Stimulated activated CD8-positive, alpha-beta memory T cell treated with anti-CD3 and anti-CD28 coated beads, Interleukin-2, amount 100 ng/mL, for 48 hours (primary cell): ENCODE measurements at places on chromosomes 11 and 22.

- DNase-seq, result no peak
Measured at GRCh38 chr11:26632691-26633159, 60.7 kb upstream of the MUC15 start.

GRCh38 chr22:48742556-48743343, 1084.9 kb downstream of the BRD1 start:
- DNase-seq, result no peak

DNA sequence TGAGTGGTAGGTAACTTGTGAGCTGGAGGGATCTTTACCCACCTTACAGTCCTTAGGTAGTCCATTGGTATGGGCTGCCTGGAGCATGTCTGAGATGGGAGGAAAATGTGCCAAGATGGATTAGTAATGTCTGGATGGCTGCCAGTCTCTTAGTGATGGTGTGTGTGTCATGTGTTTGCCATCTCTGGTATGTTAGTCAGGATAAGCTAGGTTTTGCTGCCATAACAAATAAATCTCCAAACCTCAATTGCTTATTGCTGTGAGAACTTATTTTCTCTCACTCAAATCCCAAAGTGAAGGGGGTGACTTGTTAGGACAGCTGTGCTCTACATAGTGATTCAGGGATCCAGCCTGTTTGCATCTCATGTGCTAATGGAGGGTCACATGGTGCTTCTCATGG, 40.9 kb upstream of the MYEOV start:
- no peak for DNase-seq

GRCh38 chr11:44893846-44894617, 56.7 kb downstream of the TP53I11 start:
- DNase-seq, result peak; percentile 51

DNA sequence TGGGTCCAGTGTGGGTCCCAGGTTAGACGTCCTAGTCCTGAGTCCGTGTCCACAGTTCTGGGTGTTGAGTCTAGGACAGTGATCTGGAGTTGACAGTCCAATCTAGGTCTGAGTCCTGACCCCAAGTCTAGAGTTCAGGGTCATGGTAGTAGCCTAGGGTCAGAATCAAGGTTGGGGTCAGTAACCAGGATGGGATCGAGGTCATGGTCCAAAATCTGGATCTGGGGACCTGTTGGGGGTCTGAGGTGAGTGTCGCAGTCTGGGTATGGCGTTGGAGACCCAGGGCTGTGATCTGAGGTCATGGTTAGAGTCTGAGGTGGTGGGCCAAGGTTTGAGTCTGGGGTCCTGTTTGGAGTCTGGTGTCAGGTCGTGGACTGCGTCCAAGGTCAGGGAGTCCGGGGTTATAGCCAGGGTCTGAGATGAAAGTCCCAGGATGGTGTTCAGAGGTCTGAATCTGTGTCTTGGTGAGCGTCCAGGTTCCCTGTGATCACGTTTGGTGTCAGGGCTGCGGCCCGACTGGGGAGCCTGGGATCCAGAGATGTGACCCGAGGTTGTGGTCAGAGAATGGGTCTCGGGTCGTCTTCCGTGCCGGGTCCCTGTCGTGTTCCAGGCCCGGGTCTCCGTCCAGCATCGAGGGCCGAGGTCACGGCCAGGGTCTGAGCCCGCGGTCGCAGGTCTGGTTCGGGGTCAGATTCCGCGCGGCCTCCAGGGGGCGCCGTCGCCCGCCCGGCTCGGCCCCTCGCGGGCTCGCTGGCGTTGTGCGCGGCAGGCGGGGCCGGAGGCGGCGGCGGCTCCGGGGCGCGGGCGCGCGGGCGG, 432 bp upstream of the GRK2 start:
- DNase-seq, result peak; percentile 76

DNA sequence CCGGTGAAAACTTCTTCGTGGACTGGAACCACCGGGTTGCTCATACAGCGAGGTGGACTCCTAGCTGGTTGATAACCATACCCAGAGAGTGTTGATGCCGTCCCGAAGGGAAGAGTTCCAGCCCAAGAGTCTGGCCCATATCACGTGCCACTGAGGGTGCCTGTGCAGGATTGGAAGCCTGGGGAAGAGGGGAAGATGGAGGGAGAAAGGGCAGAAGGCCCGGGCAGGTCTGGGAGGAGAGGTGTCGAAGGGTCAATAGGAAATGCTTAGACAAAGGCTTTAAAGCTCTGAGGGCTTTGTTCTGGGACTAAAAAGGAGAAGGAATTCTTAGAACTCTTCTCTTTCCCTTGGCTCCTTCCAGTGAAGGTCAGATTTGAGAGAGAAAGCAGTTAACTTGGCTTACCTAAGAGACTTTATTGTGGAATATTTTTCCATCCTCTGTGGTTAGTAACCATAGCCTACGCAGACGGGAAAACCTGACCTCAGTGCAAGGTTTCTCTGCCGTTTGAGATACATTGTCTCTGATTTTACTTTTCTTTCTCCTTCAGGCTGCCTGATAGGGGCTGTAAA, 70.5 kb downstream of the JAM3 start:
- no peak for DNase-seq

GRCh38 chr11:130118165-130118564, 41.4 kb upstream of the ST14 start:
- no peak for DNase-seq

- DNase-seq, result no peak
Measured at GRCh38 chr11:125123947-125124617, 12.7 kb upstream of the TMEM218 start.

- no peak for DNase-seq
Measured at GRCh38 chr11:10918698-10919097, 60.8 kb upstream of the ZBED5 start.

DNA sequence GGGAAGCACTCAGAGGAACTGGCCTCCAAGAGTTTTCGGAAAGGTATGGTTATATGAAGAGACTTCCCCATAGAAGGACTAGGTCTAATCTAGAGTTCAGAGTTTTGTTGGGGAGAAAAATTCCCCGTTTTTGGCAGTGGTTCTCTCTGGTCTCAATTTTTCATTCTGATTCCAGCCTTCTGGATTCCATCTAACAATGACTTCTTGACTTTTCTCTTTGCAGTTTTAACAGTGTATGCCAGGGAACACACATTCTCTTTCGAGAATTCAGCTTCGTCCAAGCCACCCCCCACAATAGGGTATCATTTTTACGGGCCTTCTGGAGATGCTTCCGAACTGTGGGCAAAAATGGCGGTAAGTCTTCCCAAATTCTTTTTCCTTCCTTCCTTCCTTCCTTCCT, 115.6 kb downstream of the CSTPP1 start:
- no peak for DNase-seq

- DNase-seq, result peak; percentile 34
Measured at GRCh38 chr11:78651923-78652842, 77.5 kb upstream of the NARS2 start.

- DNase-seq, result no peak
Measured at GRCh38 chr22:23984430-23984829, 4.5 kb downstream of the GSTT2 start.

GRCh38 chr11:87019613-87020271, 18.0 kb upstream of the TMEM135 start:
- DNase-seq, result no peak

DNA sequence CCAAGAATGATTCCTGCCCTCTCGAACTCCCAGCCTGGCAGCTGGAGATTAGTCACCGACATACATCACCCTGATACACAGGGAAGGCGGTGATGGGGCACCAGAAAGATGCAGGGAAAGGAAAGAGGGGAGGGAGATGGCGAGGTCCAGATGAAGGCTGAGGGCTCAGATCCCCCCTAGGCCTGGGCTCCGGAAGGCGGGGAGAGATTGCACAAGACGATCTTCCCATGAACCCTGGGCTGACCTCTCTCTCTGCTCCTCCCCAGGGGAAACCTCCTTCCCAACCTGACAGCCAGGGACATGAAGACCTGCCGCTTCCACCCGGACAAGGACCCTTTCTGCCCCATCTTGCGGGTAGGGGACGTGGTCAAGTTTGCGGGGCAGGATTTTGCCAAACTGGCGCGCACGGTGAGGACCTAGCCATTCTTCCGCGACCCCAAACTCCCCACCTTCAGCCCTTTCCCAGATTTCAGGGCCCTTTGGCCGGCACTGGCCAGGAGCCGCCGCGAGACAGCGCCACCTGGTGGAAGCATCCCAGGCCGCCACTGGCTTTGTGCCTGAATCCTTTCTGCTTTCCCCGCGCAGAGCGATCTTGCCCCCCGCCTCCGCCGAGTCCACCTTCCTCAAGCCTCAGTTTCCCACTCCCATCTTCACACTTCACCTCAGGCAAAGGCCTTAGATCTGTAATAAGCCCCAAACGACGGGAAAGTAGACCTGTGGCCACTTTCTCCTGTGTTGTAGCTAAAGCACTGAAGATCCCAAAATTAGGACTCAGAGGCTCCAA, 11.5 kb downstream of the P2RX3 start:
- peak; percentile 56 for DNase-seq

DNA sequence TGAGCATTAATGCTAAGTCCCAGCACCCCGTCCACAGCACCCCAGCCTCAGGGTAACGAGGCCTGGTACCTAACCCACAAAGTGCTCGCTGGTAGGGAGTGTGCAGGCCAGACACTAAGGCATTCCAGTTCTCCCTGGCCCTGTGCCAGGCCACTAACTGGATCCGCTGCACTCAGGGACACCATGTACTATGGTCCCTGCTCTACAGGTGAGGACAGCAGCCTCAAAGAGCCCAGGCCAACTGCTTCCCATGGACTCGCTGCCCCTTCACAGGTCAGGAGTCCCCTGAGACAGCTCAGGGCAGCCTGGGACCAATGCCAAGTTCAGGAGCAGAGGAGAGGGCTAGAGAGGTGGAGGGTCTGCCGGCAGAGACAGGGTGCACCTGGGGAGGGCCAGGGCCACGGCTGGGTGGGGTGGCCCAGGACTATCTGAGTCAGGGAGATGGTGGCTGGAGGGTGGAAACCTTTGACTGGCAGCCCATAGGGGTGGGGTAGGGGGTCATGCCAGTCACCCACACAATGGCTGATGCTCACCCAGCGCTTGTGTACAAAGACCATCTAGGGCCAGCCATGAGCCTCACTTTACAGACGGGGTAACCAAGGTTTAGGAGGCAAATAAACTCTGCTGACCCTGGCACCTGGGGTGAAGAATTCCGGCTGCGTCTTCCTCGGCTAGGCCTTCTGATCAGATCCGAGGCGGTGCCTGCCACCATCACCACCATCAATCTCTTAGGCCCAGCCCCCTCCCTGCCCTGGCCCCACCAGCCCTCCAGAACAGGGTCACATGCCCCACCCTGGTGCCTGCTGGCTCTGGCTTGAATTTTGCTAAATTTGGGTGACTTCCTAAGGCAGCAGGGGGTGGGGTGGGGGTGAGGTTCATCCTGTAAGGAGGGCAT, 5.6 kb downstream of the OSBPL5 start:
- no peak for DNase-seq
